ENCODE measurements at places on chromosomes 7 and 10.
A peak's percentile ranks its signal among the peaks of the same experiment; 100 is the strongest.

DNA sequence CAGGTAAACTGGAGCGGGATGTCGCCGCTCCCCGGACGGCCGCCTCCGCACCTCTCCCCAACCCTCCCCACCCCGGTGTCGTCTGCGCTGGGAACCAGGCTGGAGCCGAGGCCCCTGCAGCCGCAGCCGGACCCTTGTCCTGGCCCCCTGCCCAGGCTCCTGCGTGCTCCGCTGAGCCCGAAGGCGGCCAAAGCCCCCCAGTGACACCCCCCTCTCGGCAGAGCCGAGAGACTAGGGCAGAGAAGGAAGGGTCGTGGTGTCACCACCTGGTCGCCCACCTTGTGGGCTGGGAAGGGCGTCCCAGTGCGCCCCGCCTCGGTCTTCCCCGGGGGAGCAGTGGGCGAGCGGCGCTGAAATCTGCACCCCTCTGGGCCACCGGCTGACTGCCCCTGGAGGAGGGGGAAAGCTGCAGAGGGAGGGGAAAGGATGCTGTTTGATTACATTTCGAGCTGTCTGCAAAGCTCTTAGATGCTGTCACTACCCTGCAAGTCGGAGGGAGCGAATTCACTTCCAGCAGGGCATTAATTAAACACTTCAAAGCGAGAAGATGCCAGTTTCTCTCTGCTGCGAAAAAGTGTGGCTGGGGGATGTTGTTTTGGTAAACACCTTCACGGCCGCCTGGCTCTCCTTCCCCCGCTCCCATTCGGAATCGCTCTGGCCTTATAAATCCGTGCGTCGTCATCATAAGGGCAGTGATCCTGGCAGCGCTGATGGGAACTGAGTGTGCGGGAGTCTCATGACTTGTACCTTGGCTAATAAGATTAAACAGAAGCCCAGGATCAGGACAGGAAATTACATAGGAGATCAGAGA lies 622 bp downstream of the DYNC1I1 start:
- DNase-seq = no peak

- no peak for DNase-seq
These were observed 473 bp upstream of the CCDC201 start for GRCh38 chr7:45873355-45873754.

DNA sequence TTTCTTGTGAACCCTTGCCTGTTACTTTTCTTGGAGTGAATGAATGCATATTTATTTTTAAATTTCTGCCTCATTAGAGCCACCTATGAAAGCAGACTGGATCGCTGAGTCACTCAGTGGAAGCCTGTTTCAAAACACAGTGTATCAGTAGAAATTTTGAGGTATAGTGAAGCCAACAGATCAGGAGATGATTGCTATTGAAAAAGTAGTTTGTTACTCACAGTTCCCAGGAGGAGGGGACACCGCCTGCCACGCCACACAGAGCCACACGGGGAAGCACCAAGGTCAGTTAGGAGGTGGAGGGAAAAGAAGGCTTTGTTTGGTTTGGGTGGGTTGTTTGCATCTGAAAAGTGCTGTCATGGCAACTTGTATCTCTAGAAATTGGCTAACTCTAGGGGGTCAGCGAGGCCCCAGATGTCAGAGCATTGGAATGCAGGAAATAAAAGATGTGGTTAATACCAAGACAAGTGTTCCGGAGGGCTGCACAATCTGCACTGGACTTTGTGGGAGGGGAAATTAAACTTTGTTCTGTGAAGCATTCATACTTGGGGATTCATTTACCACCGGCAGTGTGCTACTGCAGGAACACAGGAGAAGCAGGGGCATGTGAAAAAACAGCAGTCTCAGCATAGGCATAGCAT lies 106.4 kb upstream of the SDK1 start:
- DNase-seq = no peak

GRCh38 chr7:155825336-155825735 lies 13.1 kb upstream of the SHH start:
- no peak for DNase-seq

GRCh38 chr10:3882855-3883254 lies 97.8 kb upstream of the KLF6 start:
- no peak for DNase-seq

GRCh38 chr7:2982831-2983230 lies 60.8 kb downstream of the CARD11 start:
- peak; percentile 72 for DNase-seq

- DNase-seq = no peak
These were observed 65.1 kb downstream of the MINDY3 start for GRCh38 chr10:15795036-15795792.

- DNase-seq = no peak
These were observed 432.0 kb downstream of the ATRNL1 start for GRCh38 chr10:115525141-115525540.

DNA sequence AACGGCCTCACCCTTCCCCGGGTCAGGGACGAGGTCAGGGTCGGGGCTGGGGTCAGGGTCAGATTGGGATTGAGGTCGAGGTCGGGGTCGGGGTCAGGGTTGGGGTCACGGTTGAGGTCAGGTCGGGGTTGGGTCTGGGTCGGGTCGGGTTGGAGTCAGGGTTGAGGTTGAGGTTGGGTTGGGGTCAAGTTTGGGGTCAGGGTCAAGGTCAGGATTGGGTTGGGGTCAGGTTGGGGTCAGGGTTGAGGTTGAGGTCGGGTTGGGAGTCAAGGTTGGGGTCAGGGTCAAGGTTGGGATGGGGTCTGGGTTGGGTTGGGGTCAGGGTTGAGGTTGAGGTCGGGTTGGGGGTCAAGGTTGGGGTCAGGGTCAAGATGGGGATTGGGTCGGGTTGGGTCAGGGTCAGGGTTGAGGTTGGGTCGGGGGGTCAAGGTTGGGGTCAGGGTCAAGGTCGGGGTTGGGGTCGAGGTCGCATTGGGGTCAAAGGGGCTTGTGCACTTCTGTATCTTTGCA lies 131.4 kb downstream of the VIPR2 start:
- DNase-seq = no peak

GRCh38 chr7:139075031-139075652 lies 34.4 kb downstream of the ZC3HAV1 start:
- DNase-seq = peak; percentile 72

- no peak for DNase-seq
These were observed 123.2 kb upstream of the CACNA2D1 start for GRCh38 chr7:82566752-82567151.

DNA sequence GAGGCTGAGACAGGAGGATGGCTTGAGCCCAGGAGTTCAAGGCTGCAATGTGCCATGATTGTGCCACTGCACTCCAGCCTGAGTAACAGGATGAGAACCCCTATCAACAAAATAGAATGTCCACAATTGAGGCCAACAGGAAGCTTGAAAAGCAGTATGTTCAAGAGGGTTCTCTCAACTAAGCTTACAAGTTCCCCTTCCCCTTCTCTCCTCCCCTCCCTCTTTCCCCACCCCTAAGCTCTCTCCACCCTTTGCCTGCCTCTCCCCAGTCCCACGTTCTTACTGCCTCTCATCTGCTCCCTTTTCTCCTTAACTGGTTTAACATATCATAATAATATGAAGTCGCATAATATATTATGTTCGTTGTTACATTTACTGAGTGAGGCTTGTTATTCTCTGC lies 35.4 kb downstream of the KIAA1549 start:
- no peak for DNase-seq

DNA sequence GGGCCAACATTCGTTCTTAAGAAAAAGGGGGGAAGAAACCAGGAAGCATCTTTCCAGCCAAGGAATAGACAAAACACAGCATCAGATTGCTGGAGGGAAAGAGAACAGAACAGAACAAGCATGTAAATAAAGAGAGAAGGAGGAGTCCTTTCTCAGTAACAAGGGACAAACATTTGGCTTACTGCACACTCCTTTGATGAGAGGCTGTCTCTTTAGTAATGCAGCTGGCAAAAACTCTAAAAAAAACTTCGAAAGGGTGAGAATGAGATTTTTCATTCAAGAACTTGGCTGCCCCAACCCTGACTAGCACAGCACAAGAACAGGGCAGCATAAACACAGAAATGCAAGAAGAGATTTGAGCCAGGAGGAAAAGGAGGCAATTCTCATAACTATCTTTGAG lies 38.9 kb upstream of the IL6 start:
- DNase-seq = no peak

GRCh38 chr10:69880301-69881081 lies 78.8 kb downstream of the COL13A1 start:
- no peak for DNase-seq

GRCh38 chr7:131103997-131104396 lies 223.7 kb upstream of the MKLN1 start:
- no peak for DNase-seq

DNA sequence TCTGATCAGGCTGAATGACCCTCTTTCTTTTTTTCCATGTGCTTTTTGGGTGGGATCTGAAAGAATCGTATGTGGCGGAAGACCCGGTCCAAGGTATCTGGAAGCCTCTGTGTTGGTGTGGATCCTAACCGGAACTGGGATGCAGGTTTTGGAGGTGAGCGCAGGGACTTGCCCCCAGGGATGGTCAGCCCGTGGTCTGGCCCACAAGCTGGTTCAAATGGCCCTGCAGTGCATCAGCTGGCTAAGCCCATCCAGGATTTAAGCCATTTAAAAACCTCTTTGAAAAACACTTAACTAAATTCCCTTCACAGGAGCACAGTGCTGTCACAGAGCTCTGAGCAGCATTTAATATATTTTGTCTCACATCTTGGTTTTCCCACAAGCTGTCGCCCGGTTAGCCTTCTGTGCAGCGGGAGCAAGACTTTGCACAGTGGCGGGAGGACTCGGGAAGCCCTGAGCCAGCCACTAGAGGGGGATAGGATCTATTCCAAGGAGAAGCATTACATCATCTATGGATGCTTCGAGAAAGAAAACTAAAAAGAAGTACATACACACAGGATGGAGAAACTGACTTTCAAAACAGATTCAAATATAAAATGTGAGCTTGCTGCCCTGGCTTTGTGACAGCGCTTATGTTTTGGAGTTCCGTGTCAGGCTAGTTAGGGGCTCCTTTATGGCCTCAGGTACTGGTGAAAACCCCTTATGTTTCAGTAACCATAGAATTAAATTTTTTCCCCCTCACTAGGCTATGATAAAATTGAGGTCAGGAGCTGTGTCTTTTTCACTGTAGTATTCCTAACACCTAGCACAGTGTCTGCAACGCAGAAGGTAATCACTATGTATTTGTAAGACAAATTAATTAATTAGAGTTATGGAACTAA lies 11.3 kb downstream of the CPA2 start:
- no peak for DNase-seq

DNA sequence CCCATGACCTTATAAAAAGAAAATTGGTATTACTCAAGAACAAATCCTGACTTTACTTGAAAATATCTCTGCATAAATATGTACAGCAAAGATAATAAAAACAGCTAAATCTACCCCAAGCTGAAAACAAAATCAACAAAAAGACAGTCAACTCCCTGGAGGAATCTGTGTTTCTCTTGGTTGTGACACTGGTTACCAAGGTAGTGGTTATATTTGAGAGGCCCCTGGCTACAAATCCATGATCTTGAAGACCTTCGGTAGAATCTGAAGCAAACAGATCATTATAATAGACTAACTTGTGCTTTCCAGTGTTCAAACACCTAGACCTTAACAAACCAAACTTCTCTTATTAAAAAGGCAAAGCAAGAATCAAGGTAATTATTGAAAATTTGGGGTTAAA lies 123.9 kb upstream of the SGCE start:
- DNase-seq = no peak

- DNase-seq = no peak
These were observed 152.0 kb downstream of the CCDC3 start for GRCh38 chr10:12849319-12850181.

DNA sequence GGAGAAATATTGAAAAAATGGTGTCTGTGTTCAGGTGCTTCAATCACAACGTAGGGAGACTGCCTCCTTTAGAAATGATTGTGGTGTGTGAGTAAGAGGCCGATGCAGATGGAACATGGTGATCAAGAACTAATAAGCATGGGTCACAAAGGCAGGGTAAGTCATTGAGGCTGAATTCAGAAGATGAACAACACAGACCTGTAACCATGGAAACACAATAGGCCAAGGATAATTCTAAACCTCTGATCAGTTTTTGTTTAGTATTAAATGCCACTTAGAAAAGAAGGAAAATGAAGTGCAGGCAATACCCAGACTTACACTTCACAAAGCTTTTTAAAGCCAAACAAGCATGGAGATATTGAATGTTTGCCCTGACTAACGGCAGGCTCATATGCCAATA lies 32.8 kb upstream of the TAS2R16 start:
- DNase-seq = no peak

DNA sequence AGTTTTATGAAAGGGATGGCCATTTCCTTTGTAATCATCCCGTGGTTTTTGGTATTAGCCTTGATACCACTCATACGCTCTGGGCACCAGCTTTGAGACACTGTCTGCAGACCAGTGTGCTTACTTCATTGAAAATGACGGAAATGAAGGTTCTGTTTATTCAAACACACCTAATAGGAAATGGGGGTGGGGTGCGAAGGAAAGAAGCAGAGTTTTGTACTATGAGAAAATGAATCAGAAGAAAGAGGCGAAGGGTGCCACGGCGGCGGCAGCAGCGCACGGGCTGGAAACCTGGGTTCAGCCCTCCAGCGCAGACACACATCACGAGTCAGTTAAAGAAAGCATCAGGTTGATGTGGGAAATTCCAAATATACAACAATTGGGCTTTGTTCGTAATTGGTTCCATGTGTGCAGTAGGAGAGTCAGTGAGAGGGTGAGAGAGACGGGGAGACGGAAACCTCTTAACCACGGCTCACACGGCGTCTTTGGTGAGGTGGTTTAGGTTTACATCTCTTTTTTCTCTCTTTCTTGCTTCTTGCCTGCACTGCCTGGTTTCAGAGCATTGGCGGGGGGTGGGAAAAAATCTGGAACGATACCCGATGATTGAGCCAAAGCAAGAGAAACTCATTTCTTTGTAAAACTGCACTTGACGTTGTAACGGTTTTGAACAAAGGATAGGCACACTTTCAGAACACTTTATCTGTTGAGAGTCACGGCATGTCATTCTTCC lies 321.2 kb downstream of the FRMD4A start:
- peak; percentile 27 for DNase-seq

- DNase-seq = no peak
These were observed 24.1 kb upstream of the SFRP5 start for GRCh38 chr10:97795886-97796285.

DNA sequence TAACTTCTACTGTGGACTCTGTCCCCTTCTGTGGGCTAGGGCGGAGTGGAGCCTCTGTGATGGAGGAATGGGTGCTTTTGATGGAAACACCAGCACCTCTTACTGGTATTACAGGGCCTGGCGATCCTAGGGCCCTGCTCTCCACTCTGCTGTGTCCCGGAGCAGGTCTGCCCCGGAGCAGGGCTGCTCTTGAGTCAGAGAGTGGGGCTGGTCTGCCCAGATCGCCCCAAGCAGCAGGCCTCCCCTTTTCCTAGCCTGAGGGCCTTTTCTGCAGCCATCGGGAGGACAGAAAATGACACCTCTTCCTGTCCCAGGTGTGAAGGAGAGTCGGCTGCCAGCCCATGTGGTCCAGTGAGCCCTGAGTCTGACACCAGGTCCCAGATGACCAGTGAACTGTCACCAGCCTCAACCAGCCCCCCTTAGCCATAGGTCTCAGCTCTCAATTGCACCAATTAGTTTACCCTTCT lies 1.4 kb downstream of the ZNF282 start:
- DNase-seq = no peak

DNA sequence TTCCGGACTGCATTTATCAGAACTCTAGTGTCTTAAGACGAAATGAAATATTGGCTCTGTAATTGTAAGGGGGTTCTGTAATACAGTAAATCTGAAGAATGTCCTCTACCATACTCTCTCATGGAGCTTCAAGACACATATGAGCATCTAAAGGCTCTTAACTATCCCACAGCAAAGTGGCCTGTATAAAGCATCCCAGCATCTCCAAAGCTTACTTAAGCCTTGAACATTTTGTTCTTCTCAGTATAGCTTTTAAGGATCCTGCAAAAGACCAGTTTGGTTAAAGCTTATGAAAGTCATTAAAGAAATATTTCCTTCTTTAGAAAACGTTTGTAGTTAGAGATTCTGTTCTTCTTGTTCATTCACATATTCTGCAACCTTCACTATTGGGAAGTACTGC lies 75.1 kb downstream of the HGF start:
- DNase-seq = no peak

All from activated gamma-delta T cell treated with Interleukin-2 at 50 U/mL for 16 hours (primary cell).